ENCODE measurements at places on chromosomes 13 and 19. TPM values are rescaled to one million over a fixed set of nuclear protein-coding genes. Genes with fewer than 3 reads are reported as not detected.

Gene KLK3
- total RNA-seq: not detected

Gene CRLF1
- total RNA-seq: 28.9 TPM

Gene ZNF229
- 8.4 TPM for total RNA-seq

Gene FXYD1
- total RNA-seq: 31.8 TPM

Gene HSD17B14
- 5.2 TPM for total RNA-seq

Gene OR7D2
- not detected for total RNA-seq

Gene IZUMO4
- total RNA-seq: 4.3 TPM

Gene DHX34
- total RNA-seq: 13.6 TPM

Gene KIR2DL3
- total RNA-seq: 0.25 TPM

Gene ABCA7
- total RNA-seq: 20.4 TPM

Gene TEX101
- not detected for total RNA-seq

Gene FFAR1
- not detected for total RNA-seq

Gene ZNF681
- 3.1 TPM for total RNA-seq

Gene DKKL1
- 0.57 TPM for total RNA-seq

Gene BCL2L12
- total RNA-seq: 14.4 TPM

Gene ZNF440
- 21.0 TPM for total RNA-seq

Gene S1PR5
- total RNA-seq: 0.69 TPM

Gene PODNL1
- 3.0 TPM for total RNA-seq

Gene CYP4F2
- 0.31 TPM for total RNA-seq

Gene NPAS1
- 0.38 TPM for total RNA-seq

Gene SPC24
- total RNA-seq: 1.7 TPM

Gene ASF1B
- 1.8 TPM for total RNA-seq

Gene METTL21C
- total RNA-seq: not detected

Gene LENG1
- total RNA-seq: 8.0 TPM

Gene PRMT1
- 119 TPM for total RNA-seq

Gene CRYL1
- total RNA-seq: 130 TPM
